ENCODE measurements at places on chromosomes 12 and 14.

DNA sequence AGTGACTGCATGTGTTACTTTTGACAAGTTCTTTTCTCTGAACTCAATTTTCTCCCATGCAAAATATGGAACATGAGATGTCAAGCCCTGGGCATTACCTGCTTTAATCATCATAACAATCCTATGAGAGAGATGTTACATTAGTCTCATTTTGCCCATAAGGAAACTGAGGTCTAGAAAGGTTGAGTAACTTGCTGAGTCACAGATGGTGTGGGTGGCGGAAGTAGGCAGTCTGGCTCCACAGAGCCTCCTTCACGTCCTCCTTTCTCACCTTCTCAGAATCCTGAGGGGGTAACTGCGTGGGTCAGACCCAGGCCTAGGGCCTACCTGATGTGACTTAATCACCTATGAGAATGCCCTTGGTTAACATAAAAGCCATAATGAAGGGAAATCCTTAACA, 50.7 kb downstream of the TMTC1 start:
- DNase-seq: no peak

GRCh38 chr12:14714437-14714836, 18.0 kb upstream of the GUCY2C start:
- DNase-seq: no peak

DNA sequence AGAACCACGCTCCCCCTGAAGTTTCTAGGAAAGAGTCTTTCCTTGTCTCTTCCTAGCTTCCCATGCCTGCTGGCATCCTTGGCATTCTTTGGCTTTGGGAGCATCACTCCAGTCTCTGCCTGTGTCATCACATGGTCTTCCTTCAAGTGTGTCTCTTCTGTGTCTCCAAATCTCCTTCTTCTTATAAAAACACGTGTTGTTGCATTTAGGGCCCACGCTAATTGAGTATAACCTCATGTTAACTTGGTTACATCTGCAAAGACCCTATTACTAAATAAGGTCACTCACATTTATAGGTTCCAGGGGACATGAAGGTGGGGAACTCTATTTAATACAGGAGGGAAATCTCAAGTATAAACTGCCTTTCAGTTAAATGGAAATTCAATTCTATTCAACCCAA, 63.0 kb downstream of the E2F7 start:
- no peak for DNase-seq

DNA sequence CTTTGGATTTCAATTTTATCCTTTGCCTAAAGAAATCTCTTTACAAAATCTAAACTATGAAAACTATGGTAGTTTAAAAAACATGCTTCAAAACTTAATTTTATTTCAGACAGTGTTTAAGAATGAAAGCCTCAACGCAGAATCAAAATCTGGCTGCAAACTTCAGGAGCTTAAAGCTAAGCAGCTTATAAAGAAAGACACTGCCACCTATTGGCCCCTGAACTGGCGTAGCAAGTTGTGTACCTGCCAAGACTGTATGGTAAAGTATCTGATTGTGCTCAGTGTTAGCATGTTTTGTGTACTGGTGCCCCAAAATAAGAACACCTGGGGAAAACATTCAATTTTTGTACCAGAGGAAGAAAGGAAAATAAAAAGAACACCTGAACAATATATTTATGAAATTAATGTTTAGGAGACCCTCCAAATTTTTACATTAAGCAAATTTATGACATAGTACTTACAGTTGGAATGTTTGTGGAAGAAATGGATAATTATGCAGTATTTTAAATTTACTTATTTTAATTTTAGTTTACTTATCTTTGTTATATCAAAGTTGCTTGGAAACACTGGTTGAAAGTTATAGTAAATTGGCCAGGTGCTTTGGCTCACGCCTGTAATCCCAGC, 12.2 kb downstream of the UBR7 start:
- peak; percentile 56 for DNase-seq

- no peak for DNase-seq
Observed at GRCh38 chr12:70936203-70936813, 15.8 kb upstream of the PTPRR start.

DNA sequence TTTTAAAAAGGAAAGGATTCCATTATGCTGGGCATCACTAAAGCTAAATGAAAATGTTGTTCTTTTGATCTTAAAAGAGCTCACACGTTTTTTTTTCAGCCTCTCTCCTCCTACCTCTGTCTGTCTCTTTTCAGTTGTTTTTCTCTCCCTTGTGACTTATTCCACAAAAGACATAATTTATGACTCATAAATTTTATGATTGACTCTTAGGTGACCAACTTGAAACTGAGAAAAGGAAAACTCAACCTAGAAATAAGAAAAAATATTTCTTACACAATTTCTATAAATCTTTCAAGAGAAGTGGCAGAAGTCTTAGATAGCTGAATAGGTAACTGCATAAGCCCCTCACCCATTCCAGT, 227.7 kb upstream of the DDHD1 start:
- no peak for DNase-seq

DNA sequence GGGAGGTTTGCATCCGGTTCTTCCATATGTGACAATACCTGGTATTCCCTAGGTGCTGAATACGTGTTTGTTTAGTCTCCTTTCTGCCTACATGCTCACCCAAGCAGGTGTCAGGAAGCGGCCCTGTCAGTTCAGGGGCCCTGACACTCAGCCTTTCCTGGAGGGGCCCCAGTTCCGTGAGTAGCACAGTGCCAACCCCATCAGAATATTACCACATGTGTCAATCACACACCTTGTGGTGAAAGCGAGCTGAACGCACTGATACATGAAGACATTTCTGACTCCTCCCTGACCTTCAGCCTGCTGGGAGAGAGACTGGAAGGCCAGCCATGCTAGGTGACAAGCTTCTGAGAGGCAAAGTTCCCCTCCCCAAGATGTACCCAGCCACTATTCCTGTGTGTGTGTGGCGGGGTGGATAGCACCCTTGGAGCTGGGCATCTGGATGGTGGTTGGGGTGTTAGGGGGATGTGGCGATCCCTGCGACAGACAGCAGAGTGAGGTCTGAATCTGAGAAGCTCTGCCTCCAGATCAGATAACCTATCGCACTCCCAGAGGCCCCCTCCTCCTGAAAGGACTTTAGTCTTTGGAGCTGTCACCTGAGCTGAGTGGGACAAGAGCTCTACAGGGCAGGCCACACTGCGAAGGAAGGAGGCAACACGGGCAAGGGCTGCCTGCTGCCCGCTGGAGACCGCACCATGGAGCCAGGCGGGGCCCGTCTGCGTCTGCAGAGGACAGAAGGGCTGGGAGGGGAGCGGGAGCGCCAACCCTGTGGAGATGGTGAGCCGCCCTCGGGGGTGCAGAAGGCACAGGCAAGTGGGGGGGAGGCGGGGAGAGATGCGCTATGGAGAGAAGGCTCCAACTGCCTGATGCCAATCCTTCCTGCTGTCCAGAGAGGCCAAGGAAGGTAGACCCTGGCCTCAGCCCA, at the start of gene SOAT2:
SOAT2 (plus strand) TSS at position 604 of the 925 bp plus-strand sequence; CDS start at position 696, 92 bp downstream.
- peak; percentile 65 for DNase-seq

Data from CD4-positive, alpha-beta T cell treated with Interleukin-15 for 4 hours (primary cell).